ENCODE measurements at places on chromosomes 7 and 10.

DNA sequence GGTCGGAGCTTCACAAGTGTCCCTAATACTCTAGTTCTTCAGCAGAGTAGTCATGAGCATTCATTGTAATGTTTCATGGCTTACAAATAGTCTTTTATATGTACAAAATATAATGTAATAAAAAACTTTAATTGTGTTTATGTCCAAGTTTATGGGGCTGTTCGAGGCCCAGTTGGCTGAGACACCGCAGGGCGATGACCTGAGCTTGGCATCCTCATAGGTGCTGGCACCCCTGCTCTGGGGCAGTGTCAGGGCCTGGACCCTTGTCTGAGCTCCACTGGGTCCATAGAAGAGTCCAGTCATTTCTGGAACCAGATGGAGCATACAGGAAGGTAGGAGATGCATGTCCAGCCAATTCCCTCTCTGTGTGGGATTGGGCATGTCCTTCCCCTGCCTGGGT is 12.9 kb upstream of the ZMIZ1 start:
- no peak for DNase-seq

- DNase-seq = no peak
These were observed 1.1 kb upstream of the AQP1 start for GRCh38 chr7:30910411-30911073.

DNA sequence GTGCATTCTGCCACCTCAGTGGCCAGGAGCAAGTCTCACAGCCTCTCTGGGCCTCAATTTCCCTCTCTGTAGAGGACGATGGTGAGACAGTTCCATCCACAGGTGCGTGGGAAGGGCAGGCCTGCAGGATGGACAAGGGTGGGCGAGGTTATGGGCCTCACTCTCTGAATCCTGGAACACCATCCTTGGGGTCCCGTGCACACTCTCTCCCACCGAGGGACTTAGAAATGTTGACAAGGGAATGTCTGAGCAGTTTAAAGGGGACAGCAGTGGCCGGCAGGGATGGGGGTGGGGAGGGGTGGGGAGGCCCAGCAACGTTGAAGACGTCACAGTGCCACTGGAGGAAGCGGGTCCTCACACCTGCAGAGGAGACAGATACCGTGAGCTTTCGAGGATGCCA is 111.5 kb downstream of the FOXL3 start:
- DNase-seq = no peak

GRCh38 chr7:30018451-30018850 is 8.1 kb downstream of the FKBP14 start:
- no peak for DNase-seq
